RCC 7860 (cell line): ENCODE measurements at places on chromosomes 3 and 15.

DNA sequence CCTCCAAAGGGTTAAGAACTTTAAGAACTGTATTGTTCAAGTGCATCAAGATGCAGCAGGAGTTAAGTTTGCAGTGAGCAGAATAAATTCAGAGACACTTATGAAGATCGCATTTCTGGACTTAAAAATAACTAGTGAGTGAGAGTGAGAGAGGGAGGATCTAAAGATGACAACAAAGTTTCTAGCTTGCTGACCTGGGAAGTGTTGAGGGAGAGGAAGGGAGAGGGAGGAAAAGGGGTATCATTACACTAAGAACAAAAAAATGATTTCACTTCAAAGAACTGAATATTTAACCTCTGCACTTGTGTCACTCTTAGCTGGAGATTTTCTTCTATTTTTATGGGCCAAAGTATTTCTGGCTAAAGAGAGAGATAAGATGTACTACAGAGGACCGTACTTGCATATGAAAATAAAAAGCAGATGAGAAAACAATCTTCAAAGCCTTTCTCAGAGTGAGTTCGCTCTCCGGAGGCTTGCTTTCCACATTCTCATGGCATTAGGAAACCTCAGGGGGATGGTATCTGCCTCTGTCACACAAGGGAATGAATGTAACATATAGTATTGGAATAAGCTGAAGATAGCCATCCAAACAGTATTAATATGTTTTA lies 91.4 kb upstream of the TJP1 start:
- no peak for DNase-seq

DNA sequence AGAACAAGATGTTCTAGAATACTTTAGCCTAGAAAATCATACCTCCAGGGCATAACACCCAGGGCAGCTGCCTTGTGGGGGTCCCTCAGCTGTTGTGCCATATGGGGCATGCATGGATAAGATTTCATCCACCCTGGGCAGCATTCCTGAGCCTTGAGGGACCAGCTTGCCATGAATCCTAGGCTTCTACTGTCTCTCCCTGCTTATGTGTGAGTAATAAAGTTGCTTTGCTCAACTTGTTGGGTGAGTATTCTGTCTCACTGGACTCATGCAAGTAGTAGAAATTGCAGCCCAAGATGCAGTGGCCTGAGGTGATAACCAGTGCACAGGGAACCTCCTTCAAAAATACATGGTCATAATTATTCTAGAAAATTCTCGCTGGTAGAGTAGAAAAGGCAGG lies 52.1 kb upstream of the EPHB1 start:
- no peak for DNase-seq

DNA sequence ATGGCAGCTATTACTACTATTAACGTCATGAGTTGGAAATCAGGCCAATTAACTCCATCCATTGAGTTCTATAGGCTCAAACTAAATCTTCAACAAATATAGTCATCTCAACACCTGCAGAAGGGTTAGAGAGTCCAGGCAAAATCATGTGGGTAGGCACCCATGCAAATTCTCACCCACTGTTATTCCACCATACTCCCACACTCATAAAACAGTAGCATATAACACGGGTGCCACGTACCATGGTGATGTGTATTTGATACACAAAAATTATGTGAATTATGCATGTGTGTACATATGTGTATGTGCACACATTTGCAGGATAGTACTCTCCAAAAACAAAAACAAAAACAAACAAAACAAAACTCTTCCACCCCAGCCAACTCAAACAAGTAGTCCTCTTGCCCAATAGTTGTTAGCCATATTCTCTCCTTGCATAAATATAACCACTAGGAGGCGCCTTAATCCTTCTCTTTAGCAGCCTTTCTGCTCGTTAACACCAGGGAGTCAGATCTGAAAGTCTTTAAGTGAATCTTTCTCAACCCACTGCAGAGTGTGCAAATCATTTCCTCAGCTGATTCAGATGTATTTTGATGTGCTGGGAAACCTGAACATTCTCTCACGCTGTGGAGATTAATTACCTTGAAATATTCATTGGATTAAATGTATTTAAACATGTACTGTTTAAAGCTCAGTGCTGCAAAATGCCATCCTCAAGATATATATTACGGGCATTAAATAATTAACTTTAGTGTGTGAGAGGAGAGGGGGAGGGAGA lies 38.0 kb upstream of the COPB2 start:
- DNase-seq: peak; percentile 61

DNA sequence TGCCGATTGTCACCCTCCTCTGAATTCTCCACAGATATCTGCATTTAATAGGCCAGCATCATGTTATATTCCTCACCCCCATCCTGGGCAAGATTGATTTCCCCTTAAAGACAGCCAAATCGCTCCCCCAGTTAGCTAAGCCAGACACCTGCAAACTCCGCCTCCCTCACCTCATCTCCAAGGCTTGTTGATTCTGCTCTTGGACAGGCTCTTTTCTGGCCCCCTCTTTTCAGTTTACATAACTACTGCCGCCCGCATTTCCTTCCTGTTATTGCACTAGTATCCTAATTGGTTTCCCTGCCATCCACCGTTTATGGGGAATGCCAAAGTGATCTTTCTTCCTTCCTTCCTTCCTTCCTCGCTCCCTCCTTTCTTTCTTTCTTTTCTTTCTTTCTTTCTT lies 214.7 kb upstream of the MRPL3 start:
- no peak for DNase-seq

- DNase-seq: no peak
Observed at GRCh38 chr3:170128259-170128976, 53.1 kb downstream of the PHC3 start.

GRCh38 chr3:16102905-16103364 lies 71.5 kb upstream of the GALNT15 start:
- peak; percentile 67 for DNase-seq
